ENCODE measurements at places on chromosomes 3 and 15. TPM values are rescaled to one million over a fixed set of nuclear protein-coding genes. Genes with fewer than 3 reads are reported as not detected.

DNA sequence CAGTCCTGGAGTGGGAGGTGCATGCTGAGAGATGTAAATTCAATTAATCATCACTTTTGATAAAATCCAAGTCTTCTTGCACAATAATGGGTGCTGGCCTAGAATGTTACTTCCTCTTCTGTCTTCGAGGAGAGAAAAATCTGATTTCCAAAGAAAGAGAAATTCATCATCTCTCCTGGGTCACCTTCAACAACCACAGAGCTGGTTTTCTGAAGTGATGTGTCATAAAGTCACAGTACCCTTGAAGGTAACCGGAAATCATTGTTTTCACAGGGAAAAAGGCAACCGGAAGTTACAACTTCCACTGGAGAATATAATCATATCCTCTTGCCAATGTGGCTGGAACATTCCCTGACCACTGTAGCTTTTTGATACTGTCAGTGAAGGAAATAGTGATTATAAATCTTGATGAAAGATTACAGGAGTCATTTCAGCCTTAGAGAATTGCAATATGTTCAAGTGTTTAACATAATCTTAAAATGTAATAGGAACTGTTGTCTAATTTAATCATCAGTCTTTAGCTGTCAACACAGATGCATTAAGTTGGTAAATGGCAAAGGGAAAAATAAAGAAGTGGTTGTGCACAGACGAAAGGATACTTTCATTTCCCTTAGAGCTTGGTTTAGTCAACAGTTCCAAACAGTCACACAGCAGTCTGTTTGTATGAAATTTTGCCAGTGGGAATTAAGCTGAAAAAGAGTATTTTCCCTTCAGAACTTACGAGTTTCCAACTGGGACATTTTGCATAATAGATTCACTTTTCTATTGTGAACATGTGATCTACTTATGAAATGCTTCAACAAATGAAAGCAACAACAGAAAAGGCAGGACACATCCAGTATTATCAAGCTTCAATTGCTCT is 106.5 kb upstream of the SLC4A7 start:
- no peak for DNase-seq

GRCh38 chr3:166270429-166270828 is 433.2 kb upstream of the BCHE start:
- no peak for DNase-seq

- DNase-seq, result no peak
Observed at GRCh38 chr3:5579139-5579602, 391.7 kb downstream of the EDEM1 start.

- DNase-seq, result no peak
Observed at GRCh38 chr15:38254051-38254883, 1.6 kb downstream of the SPRED1 start.

GRCh38 chr15:66019826-66020398 is 150.6 kb downstream of the RAB11A start:
- DNase-seq, result no peak

GRCh38 chr3:15796771-15797641 is 773 bp downstream of the ANKRD28 start:
- no peak for DNase-seq

DNA sequence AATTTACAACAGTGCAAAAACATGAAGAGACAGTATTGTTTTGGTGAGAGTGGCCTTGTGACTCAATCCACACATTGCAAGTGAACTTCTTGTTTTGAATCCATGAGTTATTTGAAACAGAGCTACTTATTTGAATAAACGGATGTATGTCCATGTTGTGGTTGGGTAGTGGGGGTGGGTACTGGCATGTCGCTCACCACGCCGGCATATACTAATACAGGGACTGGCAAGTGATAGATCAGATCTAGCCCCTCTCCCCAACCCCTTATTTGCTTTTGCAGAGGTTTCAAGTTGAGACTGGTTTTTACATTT is 83.8 kb downstream of the EDEM1 start:
- DNase-seq, result no peak

DNA sequence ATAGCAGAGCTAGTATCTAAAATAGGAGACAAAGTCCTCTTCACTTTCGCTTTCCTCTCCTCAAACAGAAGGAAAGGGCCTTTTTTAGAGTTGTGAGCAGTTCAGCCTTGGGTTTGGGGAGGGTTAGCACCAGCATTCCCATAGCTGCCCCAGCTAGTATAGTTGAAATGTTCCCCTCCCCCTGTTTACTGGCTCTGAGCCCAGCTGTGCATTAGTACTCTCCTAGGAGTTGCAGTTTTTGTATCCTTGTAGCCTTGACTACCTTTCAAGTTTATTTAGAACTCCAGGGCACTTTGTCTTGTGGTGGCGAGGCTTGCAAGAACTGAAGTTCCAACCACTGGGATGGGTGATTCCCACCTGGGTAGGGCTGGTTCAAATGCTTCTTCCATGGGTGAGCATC is 245.1 kb upstream of the NAALADL2 start:
- no peak for DNase-seq

HGD gene
- total RNA-seq, result not detected

P2RY14 gene
- total RNA-seq, result 1.1 TPM

C3orf52 gene
- total RNA-seq, result 1.1 TPM

C3orf22 gene
- not detected for total RNA-seq

BOC gene
- 17.3 TPM for total RNA-seq

ATG3 gene
- 45.0 TPM for total RNA-seq
